ENCODE measurements at places on chromosomes 6 and 20.

GRCh38 chr6:17714879-17715851 lies 8.4 kb upstream of the NUP153 start:
- DNase-seq = no peak

- DNase-seq = no peak
Measured at GRCh38 chr6:135094403-135094821, 39.8 kb upstream of the HBS1L start.

GRCh38 chr20:63060057-63060991 lies 53.6 kb upstream of the BHLHE23 start:
- DNase-seq = peak; percentile 18

- no peak for DNase-seq
Measured at GRCh38 chr20:34945315-34946077, 10.1 kb downstream of the GSS start.

DNA sequence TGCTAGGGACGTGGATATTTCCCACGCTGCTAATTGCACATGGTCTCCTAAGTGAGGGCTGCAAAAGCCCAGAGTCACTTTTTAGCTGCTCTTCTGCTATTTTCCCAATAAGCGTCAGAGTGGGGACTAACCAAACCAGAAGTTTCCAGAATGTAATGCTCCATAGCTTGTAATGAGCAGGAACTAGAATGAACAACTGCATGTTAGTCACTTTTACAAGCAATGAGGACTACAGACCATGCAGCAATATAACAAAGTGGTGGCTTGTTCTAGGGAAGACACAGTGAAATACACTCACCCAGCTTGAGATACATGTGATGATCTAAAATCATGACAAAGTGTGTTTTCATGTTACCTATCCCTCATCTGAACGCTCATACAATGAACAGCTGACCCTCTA lies 314.1 kb upstream of the SGK1 start:
- DNase-seq = no peak

DNA sequence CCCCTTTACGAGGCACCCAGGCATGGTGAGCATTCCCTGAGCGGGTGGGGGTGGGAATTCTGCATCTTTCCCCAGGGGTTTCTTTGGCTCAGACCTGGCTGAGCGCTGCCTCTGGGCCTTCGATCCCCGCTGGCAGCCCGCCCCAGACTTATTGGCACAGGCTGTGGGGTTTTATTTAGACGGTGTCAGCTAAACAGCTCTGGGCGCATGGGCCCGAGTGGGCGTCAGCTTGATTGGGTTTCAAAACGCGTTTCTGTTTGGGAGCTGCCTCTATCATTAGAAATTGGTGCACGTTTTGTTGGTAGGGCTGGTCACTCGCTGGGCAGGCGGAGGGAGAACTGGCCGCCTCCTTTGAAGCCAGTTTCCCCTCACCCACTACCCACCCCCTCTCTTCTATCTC lies 21.0 kb downstream of the PMEPA1 start:
- no peak for DNase-seq

Data from NCI-H2107 (cell line).